Activated CD4-positive, alpha-beta T cell treated with anti-CD3 and anti-CD28 coated beads, Interleukin-2, amount 50 U/mL, for 4 hours (primary cell): ENCODE measurements at places on chromosomes 5 and 9.

- no peak for DNase-seq
These were observed 104.4 kb downstream of the FRMD3 start for GRCh38 chr9:83433846-83434245.

DNA sequence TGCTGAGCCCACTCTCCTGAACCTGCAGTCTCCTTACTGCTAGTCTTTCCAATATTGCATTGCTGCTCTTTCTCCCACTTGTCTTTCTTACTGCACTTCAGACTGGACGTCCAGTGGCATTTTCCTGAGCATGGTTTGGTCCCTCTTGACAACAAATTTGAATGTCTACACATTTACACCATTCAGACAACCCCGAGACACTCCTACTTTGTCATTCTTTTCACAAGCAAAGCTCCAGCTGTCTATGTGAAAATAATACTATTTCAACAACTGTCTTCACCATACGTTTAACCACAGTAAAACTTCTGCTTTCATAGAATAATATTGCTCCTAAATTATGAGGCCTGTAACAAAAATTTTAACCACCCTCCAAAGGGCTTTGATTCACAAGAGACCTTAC is 10.4 kb upstream of the APTX start:
- DNase-seq = no peak

GRCh38 chr9:135222881-135223760 is 135.7 kb downstream of the OLFM1 start:
- no peak for DNase-seq

DNA sequence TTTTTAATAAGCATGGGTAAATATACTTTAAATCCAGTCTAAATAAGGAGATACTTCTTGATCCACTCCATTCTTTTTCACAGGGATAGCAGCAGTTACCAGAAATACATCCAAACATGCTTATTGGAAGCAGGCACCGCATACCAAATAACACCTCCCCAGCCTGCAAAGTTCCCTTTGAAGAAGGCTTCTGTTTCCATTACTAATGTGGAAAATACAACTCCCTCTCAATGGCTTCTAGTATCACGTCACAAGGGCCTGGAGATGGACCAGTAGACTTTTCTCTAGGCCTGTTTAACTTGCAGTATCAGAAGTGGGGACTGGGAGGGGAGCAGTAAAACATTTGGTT is 20.8 kb downstream of the TMEM245 start:
- no peak for DNase-seq

DNA sequence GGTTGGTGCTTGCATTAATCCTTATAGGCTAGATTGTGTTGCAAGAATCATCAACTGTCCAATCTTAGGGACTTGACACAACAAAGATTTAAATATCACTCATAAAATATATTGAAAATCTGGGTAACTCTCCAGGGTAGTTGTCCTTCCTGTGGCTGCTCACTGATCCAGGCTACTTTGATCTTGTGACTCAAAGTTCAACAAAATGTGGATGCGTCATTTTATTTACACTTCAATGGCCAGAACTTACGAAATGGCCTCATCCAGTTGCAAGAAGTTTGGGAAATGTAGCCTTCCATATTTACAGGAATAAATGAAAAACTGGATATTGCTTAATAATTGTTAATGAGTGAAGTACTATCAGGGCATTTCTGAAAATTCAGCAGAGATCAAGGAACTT is 235.5 kb upstream of the ACTBL2 start:
- no peak for DNase-seq
